ENCODE measurements at places on chromosomes 5 and 9.

DNA sequence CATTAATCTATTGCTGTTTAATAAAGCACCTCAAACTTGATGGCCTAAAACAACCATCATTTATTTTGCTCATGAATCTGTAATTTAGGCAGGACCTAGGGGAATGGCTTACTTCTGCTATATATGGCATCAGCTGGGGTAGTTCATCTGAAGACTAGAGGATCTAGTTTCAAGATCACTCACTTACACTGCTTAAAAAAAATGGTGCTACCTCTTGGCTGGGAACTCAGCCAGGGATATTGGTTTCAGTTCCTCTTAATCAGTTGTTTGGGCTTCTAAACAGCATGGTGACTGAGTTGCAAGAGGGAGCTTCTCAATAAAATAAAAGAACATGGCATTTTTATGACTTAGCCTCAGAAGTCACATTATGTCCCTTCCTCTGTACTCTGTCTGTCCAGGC is 142.0 kb downstream of the FAM114A2 start:
- DNase-seq = no peak

GRCh38 chr9:136858844-136859757 is 7.0 kb downstream of the MAMDC4 start:
- DNase-seq = peak; percentile 85

- DNase-seq = peak; percentile 97
Observed at GRCh38 chr9:129334105-129334935, 156.3 kb upstream of the IER5L start.

DNA sequence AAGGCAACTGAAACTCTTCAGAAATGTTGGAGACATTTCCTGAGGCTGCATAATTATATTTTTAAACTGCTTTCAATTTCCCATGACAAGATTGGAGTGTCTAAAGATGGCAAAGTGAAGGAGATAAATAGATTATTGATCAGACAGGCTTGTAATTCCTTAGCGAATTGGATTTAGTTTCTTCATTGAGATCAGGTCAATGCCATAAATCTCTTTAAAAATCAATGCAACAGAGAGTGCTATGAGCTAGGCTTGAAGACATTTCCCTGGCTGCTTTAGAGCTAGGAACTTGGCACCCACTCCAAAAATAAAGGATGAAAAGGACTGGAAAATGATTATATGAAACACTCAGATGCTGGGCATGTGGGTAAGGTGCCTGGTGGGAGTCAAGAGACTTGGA is 828.4 kb downstream of the TLR4 start:
- no peak for DNase-seq

DNA sequence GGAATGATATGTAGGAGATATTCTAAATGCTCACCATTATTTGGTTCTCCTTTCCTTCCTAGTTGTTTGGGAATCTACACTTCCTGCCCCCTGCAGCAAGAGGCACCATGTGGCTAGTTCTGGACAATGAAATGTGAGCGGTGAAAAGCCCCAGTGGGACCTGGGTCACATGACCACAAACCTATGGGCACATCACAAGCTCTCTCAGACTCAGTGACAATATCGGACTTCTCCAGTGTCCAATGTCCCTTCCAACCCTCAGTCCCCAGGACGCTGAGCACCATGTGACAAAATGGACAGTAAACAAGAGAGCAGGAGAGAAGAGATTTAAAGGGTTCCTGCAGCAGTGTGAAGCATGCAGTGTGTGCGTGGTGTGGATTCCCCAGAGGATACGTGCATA is 44.6 kb upstream of the FOXE1 start:
- DNase-seq = no peak

DNA sequence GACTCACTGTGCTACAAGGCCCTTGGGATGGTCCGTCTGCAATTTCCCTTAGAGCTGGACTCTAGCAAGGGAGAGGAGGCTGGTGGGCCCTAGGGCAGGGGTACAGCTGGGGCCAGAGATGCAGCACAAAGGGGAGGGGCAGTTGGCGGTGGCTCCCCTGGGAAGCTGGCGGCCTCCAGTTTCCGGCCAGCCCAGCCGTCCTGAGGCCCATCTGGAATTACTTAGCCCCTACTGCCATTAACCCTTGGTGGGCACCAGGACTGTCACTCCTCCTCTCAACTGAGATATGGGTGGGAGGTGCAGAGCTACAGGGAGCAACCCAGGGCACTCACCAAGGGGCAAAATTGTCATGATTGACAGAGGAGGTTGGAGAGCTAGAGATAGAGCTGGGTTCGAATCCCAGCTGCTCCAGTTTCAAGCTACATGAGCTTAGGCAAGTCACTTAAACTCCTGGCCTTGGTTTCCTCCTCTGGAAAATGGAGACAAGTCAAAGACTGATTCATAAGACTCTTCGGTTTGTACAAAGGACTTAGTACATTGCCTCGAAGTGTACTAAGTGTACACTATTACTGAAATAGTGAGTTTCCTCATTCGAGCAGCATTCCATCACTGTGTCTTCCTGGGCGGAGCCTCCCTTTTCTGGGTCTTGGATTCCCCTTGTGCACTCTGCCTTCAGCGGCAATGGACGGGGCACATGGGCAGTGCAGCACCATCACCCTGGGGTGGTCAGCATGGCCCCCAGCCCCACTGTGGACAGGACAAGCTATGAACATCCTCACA is 2.7 kb upstream of the PDGFRB start:
- DNase-seq = no peak

Measured in chondrocyte (in vitro differentiated cells).